ENCODE measurements at places on chromosomes 3 and 15. TPM values are rescaled to one million over a fixed set of nuclear protein-coding genes. Genes with fewer than 3 reads are reported as not detected.

The CAND2 gene
- total RNA-seq = 4.1 TPM

The SOX2 gene
- total RNA-seq = not detected

The CCDC191 gene
- 6.9 TPM for total RNA-seq

The MBD4 gene
- total RNA-seq = 61.1 TPM

The DPPA2 gene
- not detected for total RNA-seq

The ISLR2 gene
- not detected for total RNA-seq

DNA sequence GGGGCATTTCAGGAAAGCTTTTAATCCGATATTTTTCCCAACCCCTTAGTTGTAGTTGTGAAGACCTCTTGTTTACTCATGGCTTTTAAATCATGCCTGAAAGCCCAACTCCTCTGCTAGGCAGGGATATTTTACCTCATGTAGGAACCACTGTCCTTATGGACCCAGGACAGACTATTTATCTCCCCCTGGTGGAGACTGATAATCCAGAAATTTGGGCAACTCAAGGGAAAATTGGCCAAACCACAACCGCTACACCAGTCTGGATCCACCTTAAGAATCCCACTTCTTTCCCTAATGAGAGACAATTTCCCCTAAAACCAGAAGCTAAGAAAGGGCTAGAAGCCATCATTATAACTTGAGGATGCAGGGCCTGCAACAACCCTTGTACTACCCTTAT, 248.1 kb upstream of the STAC start:
- H3K27ac ChIP-seq = no peak overlapping the region
- H3K4me1 ChIP-seq = no peaks in the 10 kb centered on the region
- H3K36me3 ChIP-seq = no peaks in the 10 kb centered on the region
- no peaks in the 10 kb centered on the region for H3K27me3 ChIP-seq
- H3K4me3 ChIP-seq = no peak overlapping the region
- no peak for DNase-seq

GRCh38 chr15:97037080-97037479, 706.6 kb downstream of the NR2F2 start:
- H3K27me3 ChIP-seq = peaks cover 18% of the 10 kb centered on the region
- no peak overlapping the region for H3K27ac ChIP-seq
- no peak for DNase-seq
- H3K4me1 ChIP-seq = no peaks in the 10 kb centered on the region

GRCh38 chr3:61901986-61902385, 340.6 kb downstream of the PTPRG start:
- no peak overlapping the region for H3K4me3 ChIP-seq
- no peak overlapping the region for H3K27ac ChIP-seq
- no peaks in the 10 kb centered on the region for H3K27me3 ChIP-seq
- H3K4me1 ChIP-seq = no peaks in the 10 kb centered on the region

GRCh38 chr3:48852151-48852550, 4.5 kb upstream of the PRKAR2A start:
- no peak overlapping the region for H3K27ac ChIP-seq
- no peaks in the 10 kb centered on the region for H3K27me3 ChIP-seq
- peaks cover 12% of the 10 kb centered on the region for H3K36me3 ChIP-seq
- no peak for DNase-seq
- peaks cover 12% of the 10 kb centered on the region for H3K4me1 ChIP-seq

- no peaks in the 10 kb centered on the region for H3K4me1 ChIP-seq
- H3K27me3 ChIP-seq = no peaks in the 10 kb centered on the region
- H3K27ac ChIP-seq = no peak overlapping the region
- H3K4me3 ChIP-seq = no peak overlapping the region
- H3K36me3 ChIP-seq = no peaks in the 10 kb centered on the region
These were observed 31.6 kb downstream of the PYDC2 start for GRCh38 chr3:191492601-191493000.

- no peak overlapping the region for H3K27ac ChIP-seq
- H3K4me1 ChIP-seq = peaks cover 2% of the 10 kb centered on the region
- H3K27me3 ChIP-seq = peaks cover 3% of the 10 kb centered on the region
- H3K4me3 ChIP-seq = no peak overlapping the region
These were observed 43.0 kb upstream of the SPATA12 start for GRCh38 chr3:57017459-57017845.

- H3K4me1 ChIP-seq = peaks cover 29% of the 10 kb centered on the region
- peak overlapping the region; percentile 74 for H3K4me3 ChIP-seq
- no peaks in the 10 kb centered on the region for H3K36me3 ChIP-seq
- peaks cover 27% of the 10 kb centered on the region for H3K27me3 ChIP-seq
These were observed 871 bp downstream of the MAP1A start for GRCh38 chr15:43518197-43518761.

DNA sequence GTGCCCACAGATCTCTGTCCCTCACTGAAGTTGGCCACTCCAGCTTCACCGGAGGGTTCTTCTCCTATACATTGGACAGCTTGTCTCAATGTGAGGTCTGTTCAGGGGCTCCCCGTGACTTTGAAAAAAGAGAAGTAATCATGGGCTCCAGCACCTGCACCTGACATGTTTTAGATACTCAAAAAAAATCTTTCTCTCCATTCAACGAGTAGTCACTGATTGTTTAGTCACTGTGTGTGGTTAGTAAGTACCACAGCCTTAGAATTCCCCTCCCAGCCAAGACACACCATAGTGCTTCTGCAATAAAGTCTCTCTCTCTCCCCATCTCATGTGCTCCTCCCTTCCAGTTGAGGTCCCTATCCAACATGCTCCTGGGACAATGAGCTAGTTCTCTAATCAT, 18.6 kb downstream of the CCR9 start:
- peaks cover 18% of the 10 kb centered on the region for H3K4me1 ChIP-seq
- no peak overlapping the region for H3K27ac ChIP-seq
- no peak overlapping the region for H3K4me3 ChIP-seq
- no peak for DNase-seq
- peaks cover 10% of the 10 kb centered on the region for H3K36me3 ChIP-seq
- H3K27me3 ChIP-seq = peaks cover 7% of the 10 kb centered on the region

DNA sequence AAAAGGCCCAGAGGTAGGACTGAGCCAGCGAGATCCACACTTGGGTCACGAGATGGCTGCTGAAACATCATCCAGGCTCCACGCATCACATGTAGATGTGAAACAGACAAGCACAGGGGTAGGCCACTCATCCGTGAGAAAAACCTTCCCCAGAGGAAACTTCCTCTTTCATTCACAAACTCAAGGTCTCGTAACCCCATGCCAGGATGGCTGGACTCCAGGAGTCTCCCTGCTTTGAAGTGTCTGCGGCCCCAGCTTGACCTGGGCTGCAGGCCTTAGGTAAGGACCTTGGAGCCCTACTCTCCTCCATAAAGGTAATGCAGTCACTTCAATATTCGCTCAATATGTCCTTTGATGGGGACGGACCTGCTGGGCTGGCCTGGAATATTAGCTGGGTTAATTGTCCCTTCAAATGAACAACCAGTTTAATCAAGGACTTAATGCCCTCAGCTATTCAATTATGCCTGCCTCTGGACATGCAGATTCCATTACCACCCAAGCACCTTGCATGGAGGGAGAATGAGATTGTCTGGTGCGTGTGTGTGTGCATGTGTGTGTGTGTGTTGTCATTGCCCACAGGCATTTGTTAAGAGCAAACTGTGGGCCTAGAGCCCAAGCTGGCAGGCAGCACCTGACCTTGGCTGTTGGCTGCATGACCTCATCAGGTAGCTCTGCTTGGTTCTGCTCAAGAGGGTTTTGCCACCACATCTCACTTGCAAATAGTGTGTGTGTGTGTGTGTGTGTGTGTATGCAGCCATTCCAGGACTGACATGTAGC, 186.9 kb upstream of the TLE3 start:
- H3K36me3 ChIP-seq = no peaks in the 10 kb centered on the region
- H3K4me3 ChIP-seq = no peak overlapping the region
- DNase-seq = no peak
- H3K27ac ChIP-seq = no peak overlapping the region

- H3K27me3 ChIP-seq = no peaks in the 10 kb centered on the region
- no peaks in the 10 kb centered on the region for H3K36me3 ChIP-seq
- peak overlapping the region; percentile 19 for H3K27ac ChIP-seq
- H3K4me3 ChIP-seq = no peak overlapping the region
These were observed 20.2 kb upstream of the MEF2A start for GRCh38 chr15:99545605-99546004.

GRCh38 chr3:130276203-130276803, 69.2 kb upstream of the COL6A5 start:
- H3K4me1 ChIP-seq = no peaks in the 10 kb centered on the region
- DNase-seq = no peak
- peaks cover 31% of the 10 kb centered on the region for H3K27me3 ChIP-seq
- H3K36me3 ChIP-seq = no peaks in the 10 kb centered on the region
- H3K4me3 ChIP-seq = no peak overlapping the region

DNA sequence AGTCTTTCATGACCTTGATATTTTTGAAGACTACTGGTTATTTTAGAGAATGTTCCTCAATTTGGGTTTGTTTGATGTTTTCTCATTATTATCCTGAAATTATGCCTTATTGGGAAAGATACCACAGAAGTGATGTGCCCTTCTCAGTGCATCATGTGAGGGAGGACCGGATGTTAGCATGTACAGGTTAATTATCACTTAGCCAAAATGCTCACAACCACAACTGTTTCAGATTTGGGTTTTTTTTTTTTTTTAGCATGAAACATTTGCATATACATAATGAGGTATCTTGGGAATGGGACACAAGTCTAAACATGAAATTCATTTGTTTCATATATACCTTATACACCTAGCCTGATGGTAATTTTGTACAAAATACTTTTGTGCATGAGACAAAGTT, 59.8 kb downstream of the PIK3R4 start:
- no peak overlapping the region for H3K4me3 ChIP-seq
- H3K36me3 ChIP-seq = peaks cover 91% of the 10 kb centered on the region
- H3K27me3 ChIP-seq = no peaks in the 10 kb centered on the region
- H3K27ac ChIP-seq = no peak overlapping the region
- DNase-seq = no peak

GRCh38 chr3:24734019-24734418, 239.4 kb upstream of the THRB start:
- no peaks in the 10 kb centered on the region for H3K4me1 ChIP-seq
- H3K36me3 ChIP-seq = no peaks in the 10 kb centered on the region
- no peak overlapping the region for H3K27ac ChIP-seq
- DNase-seq = no peak
- H3K27me3 ChIP-seq = no peaks in the 10 kb centered on the region
- no peak overlapping the region for H3K4me3 ChIP-seq

DNA sequence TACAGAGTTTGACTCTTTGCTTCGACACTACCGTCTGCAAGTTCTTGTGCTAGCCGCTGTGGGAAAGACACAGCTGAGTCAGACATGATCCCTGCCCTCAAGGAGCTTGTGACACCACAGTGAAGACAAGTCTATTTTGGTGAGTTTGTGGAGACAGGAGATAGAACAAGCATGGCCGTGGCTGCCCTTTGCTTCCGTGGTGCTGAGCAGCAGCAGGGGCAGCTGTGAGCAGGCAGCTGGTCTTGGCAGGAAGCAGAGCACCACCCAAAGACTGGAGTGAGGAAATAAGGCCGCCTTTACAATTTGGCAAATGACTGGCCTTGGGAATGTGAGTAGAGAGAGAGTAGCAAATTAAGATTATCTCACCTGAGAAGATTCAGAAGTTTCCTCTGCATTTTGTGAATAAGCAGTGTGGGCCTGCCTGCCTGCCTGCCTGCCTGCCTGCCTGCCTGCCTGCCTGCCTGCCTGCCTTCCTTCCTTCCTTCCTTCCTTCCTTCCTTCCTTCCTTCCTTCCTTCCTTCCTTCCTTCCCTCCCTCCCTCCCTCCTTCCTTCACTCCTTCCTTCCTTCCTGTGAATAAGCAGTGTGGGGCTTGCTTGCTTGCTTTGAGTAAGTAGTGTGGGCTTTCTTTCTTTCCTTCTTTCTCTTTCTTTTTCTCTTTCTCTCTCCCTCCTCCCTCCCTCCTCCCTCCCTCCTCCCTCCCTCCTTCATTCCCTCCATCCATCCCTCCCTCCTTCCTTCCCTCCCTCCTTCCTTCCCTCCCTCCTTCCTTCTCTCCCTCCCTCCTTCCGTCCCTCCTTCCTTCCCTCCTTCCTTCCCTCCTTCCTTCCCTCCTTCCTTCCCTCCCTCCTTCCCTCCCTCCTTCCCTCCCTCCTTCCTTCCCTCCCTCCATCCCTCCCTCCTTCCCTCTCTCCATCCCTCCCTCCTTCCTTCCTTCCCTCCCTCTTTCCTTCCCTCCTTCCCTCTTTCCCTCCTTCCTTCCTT, 1.6 kb upstream of the GCNT3 start:
- no peak for DNase-seq
- peaks cover 3% of the 10 kb centered on the region for H3K36me3 ChIP-seq
- H3K27ac ChIP-seq = no peak overlapping the region
- peaks cover 2% of the 10 kb centered on the region for H3K27me3 ChIP-seq
